ENCODE measurements at places on chromosomes 6 and 20.

GRCh38 chr6:8889514-8889913, 454.2 kb upstream of the SLC35B3 start:
- no peak for DNase-seq

DNA sequence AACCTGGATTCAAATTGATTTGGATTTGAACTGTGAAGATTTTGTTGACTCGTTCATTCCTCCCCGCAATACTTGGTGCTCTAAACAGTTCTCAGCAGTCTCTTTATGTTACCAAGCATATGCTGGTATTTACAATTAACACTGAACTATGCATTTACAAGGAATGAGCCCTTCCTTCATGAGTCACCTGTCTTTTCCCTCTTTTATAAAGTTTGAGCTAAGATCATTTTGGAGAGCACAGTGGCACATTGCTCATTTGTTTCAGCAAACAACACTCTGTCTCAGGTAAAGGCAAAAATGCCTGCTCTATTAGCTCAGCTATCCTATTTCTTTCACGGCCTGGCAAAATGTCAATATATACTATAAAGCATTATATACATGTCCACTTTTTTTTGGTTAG, 285.4 kb downstream of the PHACTR1 start:
- DNase-seq, result no peak

DNA sequence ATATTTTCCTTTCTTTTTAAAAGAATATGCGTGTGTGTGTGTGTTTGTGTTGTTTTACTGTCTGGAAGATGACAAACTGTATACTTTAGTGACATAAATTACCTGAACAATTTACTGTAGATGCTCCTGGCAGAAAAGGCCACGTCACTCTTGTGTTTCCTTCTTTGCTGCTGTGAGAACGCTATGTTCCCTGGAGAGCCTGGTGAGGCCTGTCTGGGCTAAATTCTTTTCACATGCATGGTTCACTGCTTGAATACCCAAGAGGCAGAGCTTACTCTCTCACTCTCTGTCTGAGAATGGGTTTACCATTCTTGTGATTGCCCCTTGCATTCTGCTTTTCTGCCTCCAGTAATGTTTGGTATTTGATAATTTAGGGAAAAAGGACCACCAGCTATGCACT, 64.3 kb downstream of the EDN1 start:
- DNase-seq, result peak; percentile 84

DNA sequence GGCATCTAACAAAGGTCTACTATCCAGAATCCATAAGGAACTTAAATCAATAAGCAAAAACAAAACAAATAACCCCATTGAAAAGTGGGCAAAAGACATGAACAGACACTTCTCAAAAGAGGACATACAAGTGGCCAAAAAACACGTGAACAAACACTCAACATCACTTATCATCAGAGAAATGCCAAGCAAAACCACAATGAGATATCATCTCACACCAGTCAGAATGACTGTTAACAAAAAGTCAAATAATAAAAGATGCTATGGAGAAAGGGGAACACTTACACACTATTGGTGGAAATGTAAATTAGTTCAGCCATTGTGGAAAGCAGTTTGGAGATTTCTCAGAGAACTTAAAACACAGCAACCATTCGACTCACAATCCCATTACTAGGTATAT, 19.4 kb upstream of the VNN1 start:
- DNase-seq, result no peak

DNA sequence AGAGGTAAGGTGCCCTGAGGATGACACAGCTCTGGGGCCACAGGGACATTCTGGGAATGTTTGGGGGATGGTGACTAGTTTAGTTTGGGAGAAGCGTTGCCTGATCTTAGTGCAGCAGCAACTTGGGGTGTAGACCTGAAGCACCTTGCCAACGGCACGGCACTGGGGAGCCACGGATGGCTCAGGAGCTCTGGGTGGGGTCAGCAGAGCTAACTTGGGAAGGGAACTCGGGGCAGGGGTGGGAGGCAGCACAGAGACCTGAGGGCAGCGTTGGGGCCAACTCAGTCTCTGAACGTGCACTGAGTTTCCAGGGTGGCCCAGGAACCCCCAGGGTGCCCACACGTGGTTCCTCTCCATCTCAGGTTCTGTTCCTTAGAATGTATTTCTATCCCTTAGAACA, 14.9 kb downstream of the THBS2 start:
- no peak for DNase-seq

Data from eye (tissue), 1 donor.